ENCODE measurements at places on chromosomes 3 and 15.

DNA sequence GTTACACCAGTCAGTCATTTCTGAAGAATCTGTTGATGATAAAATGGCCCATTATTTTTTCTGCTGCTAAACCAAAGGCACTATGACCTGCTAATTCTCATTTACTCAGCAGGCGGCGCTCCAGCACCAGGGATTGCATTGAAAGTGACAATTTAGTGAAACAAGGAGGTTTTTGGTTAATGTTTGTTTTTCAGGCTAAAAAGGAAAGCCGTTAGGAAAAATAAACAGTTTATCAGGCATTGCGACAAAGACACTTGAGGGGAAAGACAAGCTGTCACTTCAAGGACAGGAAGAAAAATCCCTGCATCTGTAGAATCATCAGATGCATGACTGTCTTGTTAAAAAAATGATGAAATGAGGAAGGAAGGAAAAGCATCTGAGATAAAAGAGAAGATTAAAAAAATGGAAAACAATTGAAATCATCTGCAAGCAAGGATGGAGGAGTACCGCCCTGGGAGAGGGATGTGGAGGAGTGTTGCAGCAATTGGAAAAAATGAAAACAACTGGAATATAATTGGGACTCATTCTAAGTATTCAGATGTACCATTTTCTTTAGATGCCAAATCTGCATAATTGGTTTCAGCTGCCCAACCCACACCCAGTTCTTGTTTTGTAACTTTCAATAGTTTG, 54.0 kb downstream of the NR1D2 start:
- DNase-seq: peak; percentile 3

DNA sequence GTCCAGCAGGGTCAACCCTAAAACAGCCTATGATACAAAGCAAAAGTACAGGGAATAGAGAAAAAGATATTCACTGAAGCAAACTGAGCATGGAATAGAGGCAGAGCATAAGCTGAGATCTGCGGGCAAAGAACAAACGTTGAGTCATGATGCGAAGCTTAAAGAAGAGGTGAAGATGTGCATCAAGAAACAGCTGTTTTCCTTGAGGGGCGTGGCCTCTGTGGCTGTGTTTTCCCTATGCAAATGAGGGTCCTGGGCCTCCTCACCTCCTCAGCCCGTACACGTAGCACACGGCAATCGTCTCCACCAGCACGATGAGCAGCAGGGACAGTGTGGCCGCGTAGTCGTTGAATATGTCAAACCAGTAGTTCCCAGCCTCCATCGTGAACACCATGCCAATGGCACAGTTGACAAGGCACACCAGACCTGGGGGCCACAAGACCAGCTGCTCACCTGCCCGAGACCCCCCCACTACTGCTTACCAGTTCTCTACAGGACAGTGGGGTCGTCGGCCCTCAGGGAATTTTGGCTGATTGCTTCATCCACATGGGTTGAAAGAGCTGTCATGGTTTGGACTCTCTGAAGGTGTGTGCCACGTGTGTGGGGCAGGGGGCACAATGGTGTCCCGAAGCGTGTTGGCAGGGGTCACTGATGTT, 33.6 kb downstream of the SLC6A20 start:
- DNase-seq: no peak

DNA sequence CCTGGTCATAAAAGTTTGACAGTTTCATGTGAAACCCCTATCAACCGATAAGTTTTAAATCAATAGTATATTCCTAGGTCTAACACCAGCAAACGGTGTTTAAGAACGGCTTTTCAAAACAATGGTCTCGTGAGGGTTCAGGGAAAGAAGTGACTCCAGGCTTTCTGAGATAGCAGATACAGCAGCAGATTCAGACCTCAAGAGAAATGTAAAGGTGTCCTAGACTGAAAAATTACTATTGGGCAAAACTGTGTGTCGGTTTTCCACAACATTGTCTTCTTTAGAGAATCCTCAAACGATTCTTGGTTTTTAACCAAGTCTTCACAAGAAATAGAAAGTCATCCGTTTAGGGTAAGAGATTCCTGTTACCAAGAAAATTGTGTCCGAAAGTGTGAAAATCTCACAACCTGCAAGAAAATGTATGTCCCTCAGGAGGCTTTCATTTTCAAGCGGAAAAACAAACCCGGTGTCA, 1.2 kb downstream of the SETD2 start:
- no peak for DNase-seq

DNA sequence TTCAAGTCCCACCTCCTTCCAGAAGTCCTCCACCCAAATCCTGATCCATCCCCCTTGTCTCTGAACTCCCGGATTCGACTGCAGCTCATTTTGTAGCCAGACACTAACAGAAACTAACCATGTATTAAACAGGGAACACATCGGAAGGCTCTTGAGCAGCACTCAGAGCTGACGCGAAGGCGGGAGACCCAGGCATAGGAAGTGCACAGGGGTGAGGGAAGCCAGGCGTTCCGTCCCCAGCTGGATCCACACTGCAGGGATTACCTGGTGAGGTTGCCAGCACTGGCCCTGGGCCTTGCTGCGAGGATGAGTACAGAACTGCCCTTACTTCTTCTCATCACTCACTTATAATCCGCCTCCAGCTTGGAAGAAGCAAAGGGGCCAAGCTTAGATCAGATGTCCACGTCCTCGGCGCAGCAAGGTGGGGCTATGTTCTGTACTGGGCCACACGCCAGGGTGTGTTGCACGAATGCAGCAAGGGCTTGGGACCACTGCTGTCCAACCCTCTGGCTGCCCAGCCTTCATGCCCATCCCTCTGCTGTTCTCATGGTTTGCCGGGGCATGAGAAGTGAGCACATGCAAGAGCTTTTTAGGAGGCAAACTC, 124.2 kb upstream of the SMAD3 start:
- DNase-seq: no peak

GRCh38 chr3:54065586-54065985, 56.8 kb upstream of the CACNA2D3 start:
- no peak for DNase-seq

GRCh38 chr3:142647856-142648255, 51.7 kb downstream of the PLS1 start:
- DNase-seq: no peak

DNA sequence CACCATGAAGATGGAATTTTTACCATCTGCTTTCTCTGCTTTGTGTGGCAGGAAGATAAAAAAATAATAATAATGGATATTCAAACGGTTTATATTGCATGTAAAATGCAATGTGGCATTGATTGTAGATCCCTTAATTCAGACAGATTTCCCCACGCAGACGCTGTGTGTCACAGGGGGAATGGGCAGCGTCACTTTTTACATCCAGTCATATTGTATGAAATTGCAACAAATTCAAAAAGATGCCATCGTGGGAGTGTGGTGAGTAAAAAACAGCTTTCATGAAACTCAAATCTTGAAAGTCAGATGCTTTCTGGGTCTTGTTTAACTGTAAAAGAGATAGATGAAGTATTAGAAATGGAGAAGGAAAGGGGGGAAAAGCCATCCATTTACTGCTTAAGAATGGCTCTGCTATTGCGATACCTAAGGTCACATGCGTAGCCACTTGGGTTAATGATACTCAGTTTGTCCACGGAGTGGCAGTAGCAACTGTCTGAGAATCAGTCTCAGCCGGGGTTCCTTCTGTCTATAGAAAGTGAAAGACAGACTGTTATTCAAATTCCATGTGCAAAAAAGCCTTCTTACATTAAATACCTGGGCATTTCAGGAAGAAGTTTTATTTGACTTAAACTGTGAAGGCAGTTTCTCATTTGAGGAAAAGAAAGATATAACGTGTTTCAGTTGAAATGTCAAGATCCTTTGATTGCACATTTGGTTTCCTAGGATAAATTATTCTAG, 28.5 kb downstream of the BTD start:
- DNase-seq: peak; percentile 57

DNA sequence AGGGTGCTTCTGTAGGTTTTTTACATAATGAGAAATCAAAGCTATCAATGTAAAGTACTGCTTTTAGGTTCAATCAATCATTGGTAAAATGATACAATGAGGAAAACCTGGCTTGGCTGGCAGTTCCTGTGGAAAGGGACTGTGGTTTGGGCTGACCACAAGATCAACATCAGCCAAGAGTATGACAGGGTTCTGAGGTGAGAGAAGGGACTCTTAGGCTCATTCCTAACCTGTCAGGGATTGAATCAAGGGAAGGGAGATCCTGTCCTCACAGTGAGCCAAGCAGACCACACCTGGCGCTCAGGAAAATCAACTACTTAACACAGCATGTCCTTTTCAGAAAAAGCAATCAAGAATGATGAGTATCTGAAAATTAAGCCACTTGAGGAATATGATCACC, 111.1 kb downstream of the MAGI1 start:
- no peak for DNase-seq

DNA sequence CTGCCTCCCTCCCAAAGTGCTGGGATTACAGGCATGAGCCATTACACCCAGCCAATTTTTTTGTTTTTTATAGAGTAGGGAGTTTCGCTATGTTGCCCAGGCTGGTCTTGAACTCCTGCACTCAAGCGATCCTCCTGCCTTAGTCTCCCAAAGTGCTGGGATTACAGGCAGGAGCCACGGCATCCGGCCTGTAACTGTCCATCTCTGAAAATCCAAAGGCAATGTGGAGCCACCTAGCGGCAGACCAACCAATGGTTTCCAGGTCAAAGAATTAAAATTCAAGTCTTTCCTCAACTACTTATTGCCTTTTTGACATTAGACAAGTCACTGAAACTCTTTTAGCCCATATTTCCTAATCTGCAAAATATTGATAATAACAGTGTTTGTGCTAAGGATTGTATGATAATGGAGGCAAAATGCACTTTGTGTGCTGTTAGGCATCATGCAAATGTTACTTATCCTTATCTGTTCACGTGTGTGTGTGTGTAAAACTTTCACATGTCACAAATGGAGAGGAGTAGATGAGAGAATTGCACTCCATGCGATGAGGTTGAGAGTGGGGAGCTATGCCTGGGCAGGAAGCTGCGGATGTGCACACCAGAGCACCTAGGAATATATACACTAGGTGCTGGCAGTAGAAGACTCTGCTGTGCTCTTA, 48.7 kb downstream of the COL8A1 start:
- DNase-seq: no peak

DNA sequence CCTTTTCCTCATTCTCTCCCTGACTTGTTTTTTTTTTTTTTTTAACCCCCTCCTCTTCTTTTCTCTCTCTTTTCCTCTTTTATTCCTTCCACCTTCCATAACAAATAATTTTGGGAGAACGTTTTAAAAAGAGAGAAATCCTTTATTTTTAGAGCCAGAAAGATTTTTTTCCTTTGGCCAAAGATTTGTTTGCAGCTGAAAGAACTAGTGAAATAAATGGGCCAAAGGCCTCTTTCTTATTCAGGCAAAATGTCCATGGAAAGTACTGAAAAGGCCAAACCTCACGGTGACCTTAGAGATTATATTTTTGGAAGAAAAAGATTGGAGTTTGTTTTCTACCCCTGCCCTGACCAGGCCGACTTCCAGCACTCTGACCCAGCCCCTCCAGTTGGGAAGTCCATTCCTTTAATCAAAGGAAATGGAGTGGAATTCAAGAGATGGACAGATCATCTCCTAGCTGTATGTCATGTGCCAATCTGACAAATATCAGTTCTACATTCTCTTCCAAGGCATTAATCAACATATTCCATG, 214.3 kb upstream of the ADAMTS9 start:
- no peak for DNase-seq

DNA sequence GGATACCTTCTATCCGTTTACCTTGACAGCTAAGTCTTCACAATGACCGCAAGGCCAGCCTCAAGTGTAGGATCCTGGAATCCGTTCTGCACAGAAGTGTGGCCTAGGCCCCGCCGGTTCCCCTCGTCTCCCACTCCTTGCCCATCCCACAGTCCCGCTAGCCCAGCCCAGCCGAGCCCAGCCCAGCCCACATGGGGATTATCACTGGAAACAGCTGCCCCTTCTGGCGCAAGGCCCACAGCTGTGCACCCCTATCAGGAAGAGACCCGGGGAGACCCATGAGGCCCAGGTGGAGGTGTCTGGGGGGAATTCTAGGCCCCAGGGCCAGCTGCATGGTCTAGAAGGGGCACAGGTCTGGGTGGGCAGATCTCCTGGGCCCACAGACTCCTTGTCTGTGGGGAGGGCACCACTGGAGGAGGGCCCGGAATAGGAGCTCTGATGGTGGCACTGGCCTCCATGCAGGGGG, 27.9 kb upstream of the KLF13 start:
- DNase-seq: no peak

DNA sequence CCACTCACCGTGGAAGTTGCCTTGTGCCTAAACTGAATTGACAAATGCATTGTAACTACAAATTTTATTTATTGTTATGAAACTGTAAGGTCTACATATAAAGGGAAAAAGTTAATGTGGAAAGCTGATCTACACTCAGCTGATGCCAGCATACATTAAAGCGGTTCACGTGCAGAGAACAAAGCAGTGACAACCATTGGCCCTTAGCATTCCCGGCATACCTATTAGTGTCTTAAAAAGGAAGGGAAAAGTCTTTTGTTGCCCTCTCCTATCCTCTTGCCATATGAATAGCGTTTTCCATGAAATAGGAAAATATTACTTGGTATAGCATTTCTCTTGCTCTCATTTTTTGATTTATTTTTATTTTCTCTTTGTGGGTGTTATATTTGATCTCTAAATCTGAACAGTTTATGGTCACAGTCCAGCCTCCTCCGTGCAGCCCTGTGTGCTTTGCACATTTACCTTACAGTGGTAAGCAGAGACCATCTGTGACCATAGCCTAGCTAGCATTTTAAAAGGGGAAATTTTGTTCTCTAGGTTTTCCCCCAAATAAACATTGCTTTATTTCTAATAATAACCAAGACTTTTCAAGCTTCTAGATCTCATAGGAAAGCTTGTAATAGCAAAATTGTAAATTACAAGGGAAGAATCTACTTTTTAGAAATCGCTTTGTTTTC, 89.7 kb upstream of the CGNL1 start:
- DNase-seq: no peak

DNA sequence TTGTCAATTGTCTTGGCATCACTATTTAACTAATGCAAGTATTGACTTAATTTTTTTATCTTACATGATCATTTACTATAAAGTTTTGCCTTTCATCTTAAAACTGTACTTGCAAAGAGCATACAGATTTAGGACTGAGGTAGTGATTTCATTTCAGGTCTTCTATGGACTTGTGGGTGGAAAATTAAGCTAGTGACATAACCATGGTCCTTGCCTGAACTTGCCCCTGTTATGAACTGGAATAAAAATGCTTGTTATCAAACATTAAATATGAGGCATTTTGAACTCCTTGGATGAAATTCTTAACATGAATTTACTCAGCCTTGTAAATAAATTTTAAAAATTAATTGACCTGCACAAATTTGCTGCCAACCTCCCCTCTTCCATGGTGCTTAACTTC, 712.0 kb downstream of the NAALADL2 start:
- DNase-seq: no peak

Measured in NCI-H526 treated with DMSO at 0.1 percent for 48 hours (cell line).